BE2C (cell line): ENCODE measurements at places on chromosomes 4 and X.
A peak's percentile ranks its signal among the peaks of the same experiment; 100 is the strongest.

DNA sequence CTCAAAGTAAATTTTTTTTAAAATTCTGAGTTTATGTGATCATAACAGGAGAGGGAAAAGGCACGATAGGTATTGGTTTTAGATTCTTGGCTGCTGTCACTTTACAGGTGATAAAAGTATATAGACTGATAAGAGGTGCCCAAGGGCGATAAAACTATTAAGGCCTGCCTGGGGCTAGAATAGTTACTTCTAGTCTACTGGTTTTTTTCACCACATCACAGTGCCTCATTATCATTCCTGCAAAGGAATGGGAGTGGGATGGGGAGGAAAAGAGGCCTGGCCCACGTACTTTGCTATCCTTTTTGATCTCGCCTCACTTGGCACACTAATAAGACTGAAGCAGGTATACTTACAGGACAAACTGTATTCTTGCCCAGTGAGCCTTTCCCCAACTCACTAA is 46.6 kb downstream of the CXorf58 start:
- no peak for DNase-seq

GRCh38 chr4:82851885-82852750 is 38.8 kb downstream of the SEC31A start:
- no peak for DNase-seq

DNA sequence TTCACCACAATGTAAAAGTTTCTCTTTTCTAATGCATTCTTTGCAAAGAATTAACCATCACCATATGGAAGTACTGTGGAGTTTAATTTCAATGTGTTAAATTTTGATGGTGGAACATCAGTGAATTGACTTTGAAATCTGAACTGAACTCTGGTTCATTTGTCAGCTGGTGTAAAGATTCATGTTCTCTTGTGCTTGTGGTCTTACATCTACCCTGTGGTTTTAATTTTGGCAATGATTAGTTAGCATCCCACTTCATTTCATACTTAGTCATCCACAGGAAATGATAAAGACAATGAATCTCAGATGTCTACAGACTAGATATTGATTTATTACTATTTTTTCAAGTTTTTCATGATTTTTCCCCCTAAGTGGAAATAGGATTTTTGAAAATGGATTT is 77.8 kb downstream of the GRID2 start:
- DNase-seq, result no peak

DNA sequence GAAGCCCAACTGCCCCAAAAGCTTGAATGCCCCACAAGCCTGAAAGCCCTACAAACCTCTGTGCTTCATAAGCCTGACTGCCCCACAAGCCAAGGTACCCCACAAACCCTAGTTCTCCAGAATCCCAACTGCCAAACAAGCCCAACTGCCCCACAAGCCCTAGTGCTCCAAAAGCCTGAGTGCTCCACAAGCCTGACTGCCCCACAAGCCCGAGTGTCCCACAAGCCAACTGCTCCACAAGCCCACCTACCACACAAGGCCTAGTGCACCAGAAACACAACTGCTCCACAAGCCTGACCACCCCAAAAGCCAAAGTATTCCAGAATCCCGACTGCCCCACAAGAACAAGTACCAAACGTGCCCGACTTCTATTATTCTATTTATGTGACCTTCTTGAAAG is 13.6 kb upstream of the HSFX3 start:
- DNase-seq, result no peak

GRCh38 chr4:26930964-26931363 is 70.3 kb downstream of the STIM2 start:
- DNase-seq, result no peak

GRCh38 chr4:8917321-8917811 is 45.7 kb upstream of the HMX1 start:
- DNase-seq, result no peak

DNA sequence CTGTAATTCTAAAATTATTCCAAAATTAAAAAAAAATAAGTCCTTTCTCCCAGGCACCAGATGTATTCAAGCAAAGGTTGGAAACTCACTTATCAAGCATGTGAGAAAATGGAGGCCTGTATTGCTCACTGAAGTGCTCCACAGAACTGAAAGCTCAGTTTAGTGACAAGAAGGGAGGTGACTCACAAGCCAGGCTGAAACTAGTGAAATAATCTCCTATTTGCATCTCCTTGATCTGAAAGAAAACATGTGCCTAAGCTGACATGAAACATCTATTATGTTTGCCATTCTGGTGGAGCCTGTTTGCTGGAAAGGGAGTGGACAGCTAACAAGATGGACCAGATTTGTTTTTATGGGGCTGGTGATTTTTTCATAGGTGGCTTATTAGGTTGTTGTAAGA is 54.0 kb upstream of the AMELX start:
- DNase-seq, result no peak

DNA sequence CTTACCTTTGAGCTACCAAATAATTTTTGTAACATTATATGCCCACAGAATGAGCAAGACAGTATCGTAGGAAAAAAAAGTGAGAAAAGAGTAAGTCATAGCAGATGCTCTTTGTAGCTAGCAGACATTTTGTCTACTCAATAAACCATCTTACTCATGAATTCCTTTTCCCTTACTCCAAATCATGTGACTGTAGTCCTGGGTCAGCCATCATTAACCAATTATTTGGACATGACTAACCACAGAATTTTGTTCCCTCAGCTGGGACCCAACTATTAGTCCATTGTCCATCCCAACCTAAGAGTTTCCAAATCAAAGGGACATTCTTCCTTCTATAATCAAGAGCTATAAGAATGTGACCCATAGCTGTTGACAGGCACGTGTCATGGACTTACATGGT is 11.4 kb downstream of the UBE2D3 start:
- DNase-seq, result no peak

- no peak for DNase-seq
These were observed 43.3 kb upstream of the HAND2 start for GRCh38 chr4:173573286-173573685.

GRCh38 chr4:123599920-123600810 is 203.6 kb downstream of the SPRY1 start:
- peak; percentile 11 for DNase-seq

GRCh38 chrX:11135564-11136185 is 24.5 kb downstream of the HCCS start:
- DNase-seq, result no peak

DNA sequence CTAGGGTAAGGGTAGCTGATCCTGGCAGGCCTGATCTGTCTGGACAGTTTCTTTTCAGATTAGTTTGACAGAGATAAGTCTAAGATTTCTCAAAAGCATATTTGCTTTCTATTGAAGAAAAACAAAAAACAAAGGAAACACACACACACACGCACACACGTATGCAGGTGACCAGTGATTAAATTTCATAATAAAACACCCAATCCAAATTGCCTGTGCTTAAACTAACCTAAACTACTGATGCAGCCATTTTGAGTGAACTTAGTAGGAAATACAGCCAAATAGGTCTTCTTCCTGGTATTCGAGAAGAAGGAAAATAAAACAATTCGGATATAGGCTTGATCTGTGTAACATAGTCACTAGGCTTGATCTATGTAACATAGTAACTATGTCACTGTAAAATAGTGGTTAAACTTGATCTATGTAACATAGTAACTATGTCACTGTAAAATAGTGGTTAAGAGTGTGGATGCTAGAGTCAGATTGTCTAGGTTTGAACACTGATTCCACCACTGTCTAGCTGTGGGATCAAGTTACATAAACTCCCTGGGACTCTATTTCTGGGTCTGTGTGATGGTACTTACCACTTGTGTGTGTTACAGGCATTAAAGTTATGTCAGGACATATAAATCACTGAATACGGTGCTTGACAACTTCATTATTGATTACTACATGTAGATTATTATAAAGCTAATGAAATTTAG is 9.8 kb upstream of the CCNG2 start:
- no peak for DNase-seq

- DNase-seq, result peak; percentile 56
These were observed 179.6 kb upstream of the NOCT start for GRCh38 chr4:138835832-138836533.

- no peak for DNase-seq
These were observed 55.0 kb upstream of the GAB1 start for GRCh38 chr4:143281507-143282190.

- DNase-seq, result no peak
These were observed 8.8 kb downstream of the TMEM255A start for GRCh38 chrX:120302434-120302833.

DNA sequence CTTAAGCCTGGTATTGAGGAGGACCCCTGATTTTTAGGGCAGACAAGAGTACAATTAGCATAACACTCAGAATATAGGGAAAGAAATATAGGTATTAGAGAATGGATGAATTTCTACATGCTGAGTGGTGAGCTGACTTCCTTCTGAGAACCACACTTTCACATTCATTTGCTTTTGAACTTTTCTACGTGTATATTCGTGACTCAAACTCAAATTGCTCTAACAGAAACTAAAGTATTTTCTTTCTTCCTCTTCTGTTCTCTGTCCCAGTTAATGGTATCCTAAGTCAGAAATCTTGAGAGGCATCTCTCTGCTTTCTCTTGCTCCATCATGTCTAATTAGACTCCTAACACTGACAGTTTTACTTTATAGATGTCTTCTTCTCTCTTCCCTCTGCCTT is 103.2 kb upstream of the CITED1 start:
- no peak for DNase-seq

DNA sequence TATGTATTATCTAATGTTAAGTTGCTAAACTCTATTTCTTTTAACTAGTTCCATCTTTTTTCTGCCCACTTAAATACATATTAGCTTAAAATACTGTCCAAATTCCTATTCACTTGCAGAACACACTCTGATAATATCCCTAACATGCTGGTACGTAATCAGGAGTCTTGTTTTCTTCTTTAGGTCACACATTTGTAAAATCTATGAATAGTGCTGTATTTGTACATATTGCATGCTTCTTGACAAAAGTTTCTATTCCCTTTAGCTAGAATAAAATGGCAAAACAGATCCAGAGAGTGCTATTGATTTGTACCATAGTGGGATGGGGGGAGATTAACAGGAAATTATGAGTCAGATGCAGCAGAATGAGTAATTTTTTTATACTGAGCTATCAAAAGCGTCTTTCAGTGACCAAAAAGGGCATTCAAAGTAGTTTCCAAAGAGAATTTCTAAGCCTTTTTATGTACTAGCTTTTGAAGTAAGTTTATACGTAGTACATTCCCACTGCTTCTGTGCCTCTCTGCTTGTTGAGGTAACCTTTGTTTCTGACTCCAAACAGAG is 126.5 kb downstream of the PTPN13 start:
- no peak for DNase-seq

DNA sequence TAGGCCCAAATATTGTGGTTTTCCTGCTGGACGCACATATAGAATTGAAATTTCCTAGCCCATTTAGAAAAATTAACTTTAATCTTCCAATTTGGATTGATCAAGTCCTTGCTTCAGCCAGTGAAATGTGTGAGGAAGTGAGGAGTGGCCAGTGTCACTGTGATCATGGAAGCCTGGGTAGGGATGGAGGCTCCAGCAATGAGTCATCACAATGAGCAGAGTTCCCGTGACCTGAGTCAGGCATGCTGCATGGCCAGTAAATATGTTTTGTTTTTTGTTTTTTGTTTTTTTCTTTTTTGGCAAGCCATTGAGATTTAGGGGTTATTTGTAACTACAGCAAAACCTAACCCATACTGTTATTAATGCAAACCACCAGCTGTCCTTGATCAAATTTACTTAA is 52.1 kb downstream of the IDS start:
- no peak for DNase-seq

GRCh38 chrX:17977696-17978095 is 116.6 kb upstream of the RAI2 start:
- no peak for DNase-seq

GRCh38 chr4:105569866-105570236 is 17.4 kb downstream of the ARHGEF38 start:
- no peak for DNase-seq

- DNase-seq, result no peak
These were observed 58.5 kb upstream of the ANKRD17 start for GRCh38 chr4:73317092-73317491.

DNA sequence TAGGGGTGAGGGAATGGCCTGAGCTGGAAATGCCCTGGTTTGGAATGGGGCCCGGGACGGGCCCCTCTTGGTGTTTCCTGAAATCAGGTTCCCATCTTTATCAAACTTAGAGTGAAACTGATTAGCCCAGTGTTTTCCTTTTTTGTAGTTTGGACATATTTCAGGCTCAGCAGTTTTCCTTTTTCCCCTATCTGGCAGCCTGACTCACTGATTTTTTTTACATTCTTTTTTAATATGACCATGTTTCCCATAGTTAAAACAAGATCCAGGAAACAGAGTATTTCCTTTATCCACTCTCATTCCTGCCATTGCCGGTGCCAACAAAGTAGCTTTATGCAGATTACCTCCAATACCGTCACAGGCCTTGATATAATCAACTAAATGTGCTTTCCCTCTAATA is 20.5 kb upstream of the C4orf17 start:
- DNase-seq, result no peak

GRCh38 chrX:150036181-150036580 is 97.9 kb upstream of the EOLA2 start:
- no peak for DNase-seq

- no peak for DNase-seq
These were observed 67.8 kb downstream of the SPIN4 start for GRCh38 chrX:63283348-63283747.

GRCh38 chrX:116657071-116657470 is 194.3 kb upstream of the CT83 start:
- DNase-seq, result no peak

GRCh38 chr4:39900966-39901365 is 76.7 kb downstream of the PDS5A start:
- no peak for DNase-seq

DNA sequence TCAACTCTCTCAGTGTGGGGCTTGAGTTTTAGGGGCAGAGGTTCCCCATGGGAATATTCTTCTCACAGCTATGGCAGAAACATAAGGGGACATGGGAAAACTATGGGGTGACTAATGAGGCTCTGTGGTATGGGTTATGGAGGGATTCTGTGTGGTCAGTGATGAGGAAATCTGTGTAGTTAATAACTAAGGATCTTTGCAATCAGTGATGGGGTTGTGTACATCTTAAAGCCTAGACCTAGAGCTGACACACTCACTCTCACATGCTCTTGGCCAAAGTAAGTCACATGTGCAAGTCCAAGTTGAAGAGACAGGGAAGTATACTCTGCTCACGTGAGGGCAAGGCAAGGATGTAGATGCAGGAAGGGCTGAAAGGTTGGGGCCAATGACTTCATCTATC is 86.4 kb upstream of the UXT start:
- no peak for DNase-seq

DNA sequence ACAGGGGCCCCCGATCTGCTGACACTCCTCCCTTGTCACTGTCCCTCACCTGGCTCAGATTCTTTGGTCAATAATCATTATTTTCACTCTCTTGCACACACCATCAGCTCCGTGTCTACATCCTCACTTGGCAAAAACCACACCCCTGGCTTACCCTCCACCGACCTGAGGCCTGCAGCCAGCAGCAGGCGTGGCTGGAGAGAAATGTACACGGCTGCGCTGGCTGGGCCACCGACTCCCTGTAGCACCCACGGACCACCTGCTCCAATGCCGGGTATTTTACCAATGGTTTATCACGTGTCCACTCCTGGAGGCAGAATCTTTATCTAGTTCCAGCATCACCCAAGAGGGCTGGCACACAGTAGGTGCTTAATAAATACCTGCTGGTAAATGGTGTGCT is 98.4 kb downstream of the WFS1 start:
- DNase-seq, result no peak

GRCh38 chrX:69125094-69125493 is 40.2 kb downstream of the PJA1 start:
- no peak for DNase-seq
